ENCODE measurements at places on chromosomes 16 and 17.

GRCh38 chr17:2723505-2723996, 12.0 kb upstream of the CLUH start:
- no peak for DNase-seq

DNA sequence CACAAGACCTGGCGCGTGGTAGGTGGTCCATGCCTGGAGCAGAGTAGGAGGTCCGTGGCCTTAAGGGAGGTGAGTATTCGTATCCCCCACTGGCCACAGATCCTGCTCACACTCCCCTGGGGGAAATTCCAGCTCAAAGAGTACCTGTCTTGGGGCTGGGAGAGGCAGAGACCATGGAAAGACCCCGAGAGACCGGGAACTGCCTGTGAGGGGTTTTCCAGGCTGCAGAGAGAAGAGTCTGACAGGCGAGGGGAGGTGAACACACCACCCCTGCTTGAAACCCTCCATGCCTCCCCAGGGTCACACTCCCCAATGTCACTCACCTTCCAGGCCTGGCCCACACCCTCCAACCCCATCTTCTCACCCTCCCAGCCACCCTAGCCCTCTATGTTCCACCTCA, 12.6 kb upstream of the SNN start:
- DNase-seq, result no peak

DNA sequence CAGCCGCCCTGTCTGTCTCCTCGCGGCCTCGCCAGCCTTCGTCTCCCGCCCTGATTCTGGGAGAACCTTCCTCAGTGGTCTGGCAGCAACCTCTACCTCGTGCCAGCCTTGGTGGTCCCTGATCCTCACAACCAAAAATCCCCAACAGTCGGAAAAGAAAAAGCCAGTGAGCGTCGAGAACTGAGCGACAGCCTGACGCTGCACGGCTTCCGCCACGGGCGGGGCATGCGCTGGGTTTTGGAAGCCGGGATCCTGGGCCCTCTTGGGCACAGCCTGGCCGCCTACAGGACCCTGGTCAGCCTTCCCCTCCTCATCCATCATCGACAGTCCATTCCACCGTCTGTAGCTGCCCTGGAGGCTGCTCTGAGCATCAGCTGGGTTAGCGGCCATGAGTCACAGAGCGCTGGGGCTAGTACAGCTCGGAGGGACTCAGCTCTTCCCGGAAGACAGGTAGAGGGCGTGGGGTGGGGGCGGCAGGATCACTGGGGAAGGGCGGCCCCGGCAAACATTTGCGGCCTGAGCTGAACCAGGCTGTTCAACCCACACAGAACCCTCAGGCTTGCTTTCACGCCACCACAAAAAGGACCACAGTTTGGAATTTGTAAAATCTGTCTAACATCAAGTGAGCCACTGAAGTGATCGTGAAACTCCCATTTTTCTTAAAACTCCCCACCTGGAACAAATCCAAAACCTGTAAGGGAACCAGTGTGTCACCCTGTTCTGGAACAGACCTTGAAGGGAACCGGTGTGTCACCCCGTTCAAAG, 55.4 kb upstream of the DOC2B start:
- peak; percentile 31 for DNase-seq

GRCh38 chr16:10601444-10602408, 21.3 kb upstream of the EMP2 start:
- no peak for DNase-seq
